NCI-H82 (cell line): ENCODE measurements at places on chromosomes 1 and 21.

GRCh38 chr1:66867501-66867900, 57.2 kb downstream of the DNAI4 start:
- DNase-seq: no peak

DNA sequence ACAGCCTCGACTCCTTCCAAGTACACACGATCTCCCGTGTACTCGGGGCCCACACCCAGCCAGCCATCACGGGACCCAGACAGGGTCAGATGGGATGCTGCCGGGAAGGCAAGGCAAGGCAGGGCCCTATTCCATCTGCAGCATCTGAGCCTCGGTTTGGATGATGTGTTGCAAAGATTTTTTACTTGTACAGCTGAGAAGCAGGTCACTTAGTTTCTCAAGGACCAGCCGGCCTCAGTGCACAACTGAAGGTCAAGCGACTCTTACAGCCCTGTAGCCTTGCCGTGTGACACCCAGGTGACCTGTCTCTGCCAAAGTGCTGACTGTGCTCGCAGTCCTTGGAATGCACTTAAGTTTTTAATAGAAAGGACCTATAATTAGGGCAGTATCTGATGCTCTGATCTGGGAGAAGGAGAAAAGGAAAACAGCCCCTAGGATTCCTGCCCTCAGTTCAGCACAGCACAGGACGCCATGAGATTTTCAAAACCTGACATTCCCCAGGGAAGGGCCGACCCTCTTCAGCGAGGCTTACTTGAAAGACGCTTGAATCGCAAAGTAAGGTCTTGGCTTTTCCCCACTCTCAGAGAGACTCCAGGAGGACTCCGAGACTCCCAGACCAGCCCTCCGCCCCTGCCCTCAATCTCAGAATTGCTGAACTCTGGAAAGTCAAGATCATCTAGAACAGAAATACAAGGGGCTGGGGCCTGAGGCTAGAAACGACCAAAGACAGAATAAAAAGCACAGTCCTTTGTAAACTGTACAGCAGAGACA, 1.3 kb downstream of the GPR157 start:
- DNase-seq: no peak

- no peak for DNase-seq
These were observed 51.2 kb downstream of the RGS4 start for GRCh38 chr1:163120372-163120771.

DNA sequence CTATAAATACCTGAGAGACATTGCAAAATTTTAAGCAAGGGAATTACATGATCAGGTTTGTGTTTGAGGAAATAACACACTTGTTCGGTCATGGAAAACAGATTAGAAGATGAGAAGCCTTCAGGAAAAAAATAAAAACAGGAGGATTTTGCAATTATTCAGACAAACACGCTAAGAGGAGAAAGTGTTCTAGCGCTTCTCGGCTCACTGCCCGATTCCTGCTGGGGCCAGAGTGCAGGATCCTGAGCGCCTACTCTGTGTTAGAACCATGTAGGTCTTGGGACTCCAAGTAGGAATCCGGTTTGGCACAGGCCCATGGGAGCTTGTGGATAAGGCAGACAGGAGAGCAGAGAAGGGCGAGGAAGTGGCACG, 8.1 kb upstream of the PRELP start:
- no peak for DNase-seq

- no peak for DNase-seq
These were observed 27.0 kb downstream of the DNM3 start for GRCh38 chr1:171868217-171868803.

DNA sequence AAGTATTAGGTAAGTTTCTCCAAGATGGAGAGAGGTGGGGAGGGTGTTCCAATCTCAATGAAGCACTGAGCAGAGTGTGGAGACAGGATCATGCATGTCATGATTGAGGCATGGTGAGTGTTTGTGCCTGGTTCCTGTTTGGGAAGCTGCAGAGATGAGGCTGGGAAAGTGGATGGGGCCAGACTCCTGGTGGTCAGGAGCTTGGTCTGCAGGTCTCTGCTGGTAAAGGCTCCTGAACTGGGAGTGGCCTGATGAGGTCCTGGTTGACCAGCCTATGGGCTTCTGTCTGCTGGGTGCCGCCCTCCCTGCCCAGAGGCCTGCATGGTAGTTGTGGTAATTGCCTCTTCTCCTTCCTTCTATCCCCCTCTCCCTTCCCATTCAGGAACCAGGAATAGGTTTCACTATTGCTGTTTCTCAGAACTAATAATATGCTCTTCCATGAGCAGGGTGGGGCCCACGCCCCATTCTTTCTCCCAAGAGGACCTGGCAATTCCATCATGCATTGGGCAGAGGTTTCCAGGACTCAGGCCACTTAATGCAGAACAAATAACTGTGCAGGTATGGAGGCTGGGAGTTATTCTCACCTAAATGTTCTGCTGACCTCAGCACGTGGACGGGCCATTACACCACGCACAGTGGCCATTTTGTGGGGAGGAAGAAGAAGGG, 24.5 kb downstream of the PROK1 start:
- no peak for DNase-seq

DNA sequence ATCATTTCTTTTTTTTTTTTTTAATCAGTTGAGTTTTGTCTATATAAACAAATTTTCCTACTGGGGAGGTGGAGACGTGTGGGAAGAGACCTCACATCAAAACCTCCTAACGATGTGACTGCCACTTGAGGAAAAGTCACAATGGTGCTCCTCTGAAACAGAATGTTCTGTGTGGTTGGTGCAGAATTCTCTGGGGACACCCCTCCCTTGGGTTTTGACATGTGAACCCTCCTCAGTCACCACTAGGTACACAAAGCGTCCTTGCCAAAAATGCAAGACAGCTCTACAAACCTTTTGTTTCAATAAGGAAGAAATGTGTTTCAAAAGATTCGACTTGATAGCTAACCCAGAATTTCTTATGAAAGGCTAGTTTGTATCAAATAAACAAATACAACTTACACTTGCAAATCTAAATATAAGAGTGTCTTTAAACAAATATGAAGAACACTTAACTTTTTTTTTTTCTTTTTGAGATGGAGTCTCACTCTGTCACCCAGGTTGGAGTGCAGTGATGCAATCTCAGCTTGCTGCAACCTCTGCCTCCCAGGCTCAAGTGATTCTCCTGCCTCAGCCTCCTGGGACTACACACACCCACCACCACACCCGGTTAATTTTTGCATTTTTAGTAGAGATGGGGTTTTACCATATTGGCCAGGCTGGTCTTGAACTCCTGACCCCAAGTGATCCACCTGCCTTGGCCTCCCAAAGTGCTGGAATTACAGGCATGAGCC, 9.3 kb downstream of the SLC25A24 start:
- DNase-seq: no peak
